ENCODE measurements at places on chromosomes 11 and 22. TPM values are rescaled to one million over a fixed set of nuclear protein-coding genes. Genes with fewer than 3 reads are reported as not detected.

DNA sequence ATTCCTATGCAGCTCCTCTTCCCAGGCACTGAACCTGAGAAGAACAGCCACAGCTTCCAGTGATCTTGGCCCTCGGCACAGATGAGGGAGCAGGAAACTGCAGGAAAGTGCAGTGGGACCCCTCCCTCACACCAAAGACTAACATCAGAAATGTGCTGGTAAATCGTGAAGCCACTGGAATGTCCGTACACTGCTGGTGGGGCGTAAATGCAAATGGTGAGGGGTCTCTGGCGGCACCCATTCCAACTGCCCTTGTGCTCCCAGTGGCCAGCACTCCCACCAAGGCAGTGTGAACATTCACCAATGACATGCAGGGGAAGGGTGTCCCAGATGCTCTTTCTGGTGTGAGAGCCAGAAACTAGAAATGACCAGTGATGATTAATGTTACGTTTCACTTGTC is 574.0 kb downstream of the BRD1 start:
- H3K4me1 ChIP-seq = 0 out of 2 replicates have a peak, but pooled peaks cover 2% of the 10 kb centered on the region
- no peak overlapping the region for H3K27ac ChIP-seq
- peaks cover 27% of the 10 kb centered on the region for H3K27me3 ChIP-seq

- no peaks in the 10 kb centered on the region for H3K36me3 ChIP-seq
- H3K27ac ChIP-seq = no peak overlapping the region
- H3K27me3 ChIP-seq = peaks cover 13% of the 10 kb centered on the region
- no peak for DNase-seq
- H3K4me3 ChIP-seq = no peak overlapping the region
- H3K4me1 ChIP-seq = no peaks in the 10 kb centered on the region
Measured at GRCh38 chr11:83568516-83568915, 282.3 kb upstream of the CCDC90B start.

DNA sequence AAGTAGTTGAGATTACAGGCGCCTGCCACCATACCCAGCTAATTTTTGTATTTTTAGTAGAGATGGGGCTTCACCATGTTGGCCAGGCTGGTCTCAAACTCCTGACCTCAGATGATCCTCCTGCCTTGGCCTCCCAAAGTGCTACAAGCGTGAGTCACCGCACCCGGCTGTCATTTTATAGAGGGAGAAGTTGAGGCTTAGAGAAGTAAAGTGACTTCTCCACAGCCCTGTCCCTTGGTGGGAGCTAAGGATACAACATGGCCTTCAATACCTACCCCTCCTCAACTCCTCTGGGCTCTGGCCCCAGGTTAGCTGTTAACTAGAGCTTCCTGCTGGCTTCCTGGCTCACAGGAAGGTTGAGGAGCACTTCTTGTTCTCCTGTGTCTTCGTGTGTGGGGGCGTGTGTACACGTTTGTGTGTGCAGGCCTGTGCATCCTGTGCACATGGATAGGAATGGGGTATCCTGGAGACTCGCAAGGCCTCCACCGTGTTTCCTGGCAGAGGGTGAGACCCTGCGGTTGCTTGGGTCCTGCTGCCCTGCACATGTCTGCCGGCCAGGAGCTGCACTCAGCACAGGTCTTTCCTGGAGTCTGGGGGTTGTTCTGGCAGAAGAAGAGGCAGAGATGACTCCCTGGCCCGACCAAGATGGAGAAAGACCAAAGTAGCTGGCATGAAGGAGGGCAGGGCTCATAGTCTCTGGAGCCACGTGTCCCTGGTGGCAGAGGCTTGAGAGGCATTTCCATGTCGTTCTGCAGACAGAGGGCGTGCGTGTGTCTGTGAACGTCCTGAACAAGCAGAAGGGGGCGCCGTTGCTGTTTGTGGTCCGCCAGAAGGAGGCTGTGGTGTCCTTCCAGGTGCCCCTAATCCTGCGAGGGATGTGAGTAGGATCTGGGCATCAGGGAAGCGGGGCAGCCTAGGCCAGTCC is 2.4 kb downstream of the SIDT2 start:
- peak; percentile 81 for DNase-seq
- no peaks in the 10 kb centered on the region for H3K27me3 ChIP-seq
- peak overlapping the region; percentile 45 for H3K27ac ChIP-seq
- no peak overlapping the region for H3K4me3 ChIP-seq
- peaks cover 37% of the 10 kb centered on the region for H3K4me1 ChIP-seq
- no peaks in the 10 kb centered on the region for H3K36me3 ChIP-seq

- no peaks in the 10 kb centered on the region for H3K4me1 ChIP-seq
- H3K27me3 ChIP-seq = no peaks in the 10 kb centered on the region
- no peak overlapping the region for H3K4me3 ChIP-seq
- DNase-seq = no peak
- H3K27ac ChIP-seq = no peak overlapping the region
Measured at GRCh38 chr11:70502677-70503467, 104.5 kb downstream of the CTTN start.

RRP7A gene
- 50.8 TPM for total RNA-seq
